ENCODE measurements at places on chromosomes 1 and 21.
A peak's percentile ranks its signal among the peaks of the same experiment; 100 is the strongest.

DNA sequence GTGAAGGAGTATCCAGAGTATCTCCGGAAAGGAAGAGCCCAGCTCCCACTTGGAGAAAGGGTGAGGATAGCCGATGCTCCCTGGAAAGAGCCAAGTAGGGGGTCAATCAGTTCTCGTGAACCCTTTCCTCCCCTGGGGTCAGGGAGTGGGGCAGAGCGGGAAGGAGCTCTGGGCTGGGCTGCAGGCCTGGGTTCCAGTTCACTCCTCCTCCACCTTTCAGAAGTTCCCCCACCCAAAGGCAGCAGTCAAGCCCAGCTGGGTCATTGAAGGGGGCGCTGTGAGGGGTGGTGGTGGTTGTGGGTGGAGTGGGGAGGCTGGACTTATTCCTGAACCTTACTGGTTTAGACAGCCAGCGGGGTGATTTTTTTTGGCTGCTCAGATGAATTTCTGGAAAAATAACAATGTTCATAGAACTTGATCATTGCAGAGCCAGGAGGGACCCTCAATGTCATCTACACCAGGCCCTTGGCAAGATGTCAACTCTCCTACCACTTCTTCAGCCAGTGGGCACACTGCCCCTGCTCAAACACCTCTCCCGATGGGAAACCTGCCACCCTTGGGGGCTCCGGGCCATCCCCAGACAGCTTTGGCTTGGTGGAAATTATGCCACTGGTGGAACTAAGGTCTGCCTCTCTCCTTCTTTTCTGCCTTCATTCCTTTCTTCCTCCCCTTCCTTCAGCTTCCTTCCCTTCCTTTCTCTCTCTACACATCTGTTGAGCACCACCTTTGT, 235.8 kb downstream of the TRABD2B start:
- no peak for DNase-seq

- DNase-seq: peak; percentile 76
These were observed 20.2 kb downstream of the DHRS3 start for GRCh38 chr1:12597792-12598191.

DNA sequence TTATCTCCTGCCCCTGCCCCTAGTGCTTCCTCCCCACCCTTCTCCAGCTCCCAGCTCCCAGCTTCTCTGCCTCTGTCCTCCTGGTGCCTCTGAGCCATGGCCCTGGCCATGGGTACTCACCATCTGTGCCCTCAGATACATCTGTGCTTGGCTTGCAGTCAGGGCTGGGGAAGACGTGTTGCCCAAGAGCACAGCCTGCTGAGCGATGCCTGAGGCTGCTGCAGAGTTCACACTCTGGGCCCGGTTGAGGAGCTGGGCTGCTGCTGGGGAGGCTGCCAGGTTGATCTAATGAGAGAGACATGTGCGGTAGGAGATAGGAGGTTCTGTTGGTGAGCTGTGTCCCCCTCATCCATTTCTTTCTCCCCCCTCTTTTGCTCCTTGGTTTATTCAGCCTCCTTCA, 49.4 kb upstream of the A3GALT2 start:
- peak; percentile 38 for DNase-seq

DNA sequence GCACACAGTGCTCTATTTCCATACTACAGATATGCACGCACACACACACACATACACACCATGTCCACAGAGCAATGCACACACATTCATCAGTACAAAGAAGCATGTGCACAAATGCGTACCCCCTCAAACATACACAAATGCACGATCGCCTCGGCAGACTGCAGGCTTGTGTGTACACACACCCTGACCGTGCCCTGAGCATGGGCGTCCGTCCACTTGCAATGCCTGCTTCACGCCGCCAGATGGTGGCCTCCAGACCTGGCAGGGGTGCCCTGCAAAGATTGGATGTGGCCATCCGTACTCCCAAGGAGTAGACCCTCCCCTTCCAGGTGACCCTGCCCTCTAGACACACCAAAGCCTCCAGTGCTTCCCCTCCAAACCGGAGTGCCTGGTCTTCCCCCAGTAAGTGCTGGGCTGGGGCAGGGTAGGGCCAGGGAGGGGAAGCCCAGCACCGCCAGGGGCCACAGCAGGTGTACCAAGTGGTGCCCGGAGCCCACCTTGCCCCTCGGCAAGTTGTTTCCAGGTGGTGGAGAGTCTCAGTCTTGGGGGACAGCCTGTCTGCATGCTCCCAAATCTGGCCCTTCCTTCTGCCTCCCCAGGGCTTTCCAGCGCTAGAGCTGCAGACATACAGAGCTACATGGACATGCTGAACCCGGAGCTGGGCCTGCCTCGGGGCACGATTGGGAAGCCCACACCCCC, 20.6 kb downstream of the ESPN start:
- DNase-seq: no peak

DNA sequence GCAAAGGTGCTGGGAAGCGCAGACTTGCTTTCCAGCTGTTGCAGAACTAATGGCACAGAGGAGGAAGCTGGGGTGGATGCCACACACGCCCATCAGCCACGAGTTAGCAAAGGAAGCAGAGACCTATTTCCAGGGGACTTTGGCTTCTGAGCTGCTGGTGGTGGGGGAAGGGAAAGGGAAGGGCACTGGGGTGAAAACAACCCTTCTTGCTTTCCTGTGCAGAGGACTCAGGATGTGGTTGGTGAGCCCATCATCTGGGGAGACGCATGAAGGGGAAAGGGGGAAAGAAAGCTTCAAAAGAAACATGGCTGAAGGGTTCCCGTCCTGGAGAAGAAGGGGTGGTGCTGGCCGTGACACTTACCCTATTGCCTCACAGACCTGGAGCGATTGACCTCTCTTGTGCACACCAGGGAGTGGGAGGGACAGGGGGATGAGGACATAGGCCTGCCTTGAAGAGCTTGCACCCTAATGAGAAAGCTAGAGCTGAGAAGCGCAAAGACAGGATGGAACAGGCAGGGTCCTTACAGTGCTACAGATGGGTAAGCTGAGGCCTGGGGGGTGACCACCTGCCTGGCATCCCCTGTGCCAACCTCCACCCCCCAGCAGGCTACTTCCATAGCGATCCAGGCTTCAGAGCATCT, 140.8 kb upstream of the RAB4A start:
- DNase-seq: no peak

- peak; percentile 63 for DNase-seq
These were observed 57.1 kb upstream of the COL18A1 start for GRCh38 chr21:45347712-45348499.

DNA sequence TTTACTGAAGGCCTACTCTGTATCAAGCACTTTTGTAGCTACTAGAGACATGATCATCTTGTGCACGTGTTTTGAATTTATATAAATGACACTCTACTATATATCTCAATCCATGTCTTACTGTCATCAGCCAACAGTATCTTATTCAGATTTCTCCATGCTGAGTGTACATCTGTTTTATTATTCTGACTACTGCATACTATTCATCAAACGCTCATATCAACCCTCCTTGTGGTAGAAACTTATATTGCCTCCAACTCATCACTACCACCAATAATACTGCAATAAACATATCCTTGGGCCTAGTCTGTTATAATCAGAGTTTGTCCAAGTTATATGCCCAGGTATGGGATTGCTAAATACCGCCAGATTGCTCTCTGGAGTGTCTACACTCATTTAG, 81.6 kb upstream of the IRF2BP2 start:
- no peak for DNase-seq

Measured in left cardiac atrium (tissue), 4 donors.